ENCODE measurements at places on chromosomes 11 and 22. TPM values are rescaled to one million over a fixed set of nuclear protein-coding genes. Genes with fewer than 3 reads are reported as not detected.

Gene ADAMTS8
- total RNA-seq, result 16.8 TPM

Gene ZNF214
- total RNA-seq, result 5.4 TPM

Gene OR2AG1
- total RNA-seq, result not detected

Gene TESMIN
- total RNA-seq, result 3.3 TPM

Gene APBB1
- 245 TPM for total RNA-seq

Gene YPEL1
- 19.5 TPM for total RNA-seq

Gene TALDO1
- total RNA-seq, result 135 TPM

Gene SLC43A3
- total RNA-seq, result 5.7 TPM

Gene BDNF
- 3.0 TPM for total RNA-seq

Gene TRIM6
- total RNA-seq, result 0.58 TPM

Gene ZPR1
- 39.9 TPM for total RNA-seq

Gene KDM2A
- 73.6 TPM for total RNA-seq

Gene PDGFD
- total RNA-seq, result 2.8 TPM

Gene C11orf42
- not detected for total RNA-seq

Gene PAFAH1B2
- total RNA-seq, result 95.7 TPM

Gene HORMAD2
- not detected for total RNA-seq

Gene OR8G1
- total RNA-seq, result not detected

Gene THY1
- total RNA-seq, result 512 TPM

Gene SYT8
- not detected for total RNA-seq

Gene LRRC56
- 4.7 TPM for total RNA-seq

Gene NFAM1
- 2.1 TPM for total RNA-seq

Gene SCGB2A2
- total RNA-seq, result not detected

Gene BTG4
- not detected for total RNA-seq

Gene ST14
- 1.0 TPM for total RNA-seq

Gene ACR
- 0.69 TPM for total RNA-seq

Measured in dorsolateral prefrontal cortex (tissue), 122 donors.